ENCODE measurements at places on chromosomes 1 and 21. TPM values are rescaled to one million over a fixed set of nuclear protein-coding genes. Genes with fewer than 3 reads are reported as not detected.

DNA sequence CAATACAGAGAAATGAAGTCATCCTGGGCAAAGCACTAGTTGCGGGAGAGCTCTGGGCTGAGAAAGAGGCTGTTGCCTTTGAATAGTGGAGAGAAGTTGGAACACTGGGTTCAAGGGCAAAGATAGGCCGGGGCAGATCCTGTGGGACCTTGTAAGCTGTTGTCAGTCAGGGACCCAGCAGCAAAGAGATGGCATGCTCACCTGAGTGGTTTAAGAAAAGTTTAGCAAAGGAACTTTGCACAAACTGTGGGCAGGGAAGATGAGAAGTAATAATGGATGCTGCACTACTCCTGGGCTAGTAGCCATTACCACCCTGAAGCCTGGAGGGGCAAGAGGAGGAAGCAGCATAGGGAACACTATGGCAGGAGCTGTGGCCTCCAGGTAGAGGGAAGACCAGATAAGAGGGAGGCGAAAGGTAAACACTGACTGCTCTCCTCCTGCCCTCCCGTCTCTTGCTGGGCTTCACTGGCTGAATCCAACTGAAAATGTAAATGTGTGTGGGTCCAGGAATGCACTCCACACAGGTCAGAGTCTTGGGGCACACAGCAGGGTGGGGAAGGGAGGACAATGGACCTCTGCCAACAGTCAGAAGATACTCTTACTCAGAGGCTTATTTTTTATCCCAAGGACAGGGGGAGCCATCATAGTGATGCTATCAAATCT, 129.2 kb downstream of the PLPP3 start:
- no peaks in the 10 kb centered on the region for H3K36me3 ChIP-seq
- peak; percentile 47 for DNase-seq
- H3K27ac ChIP-seq = no peak overlapping the region
- H3K27me3 ChIP-seq = no peaks in the 10 kb centered on the region

TDRD5 gene
- total RNA-seq = 1.4 TPM

GRCh38 chr1:173330149-173330951, 123.2 kb upstream of the TNFSF4 start:
- no peaks in the 10 kb centered on the region for H3K27me3 ChIP-seq
- H3K4me1 ChIP-seq = no peaks in the 10 kb centered on the region
- no peak overlapping the region for H3K27ac ChIP-seq
- H3K36me3 ChIP-seq = no peaks in the 10 kb centered on the region

DNA sequence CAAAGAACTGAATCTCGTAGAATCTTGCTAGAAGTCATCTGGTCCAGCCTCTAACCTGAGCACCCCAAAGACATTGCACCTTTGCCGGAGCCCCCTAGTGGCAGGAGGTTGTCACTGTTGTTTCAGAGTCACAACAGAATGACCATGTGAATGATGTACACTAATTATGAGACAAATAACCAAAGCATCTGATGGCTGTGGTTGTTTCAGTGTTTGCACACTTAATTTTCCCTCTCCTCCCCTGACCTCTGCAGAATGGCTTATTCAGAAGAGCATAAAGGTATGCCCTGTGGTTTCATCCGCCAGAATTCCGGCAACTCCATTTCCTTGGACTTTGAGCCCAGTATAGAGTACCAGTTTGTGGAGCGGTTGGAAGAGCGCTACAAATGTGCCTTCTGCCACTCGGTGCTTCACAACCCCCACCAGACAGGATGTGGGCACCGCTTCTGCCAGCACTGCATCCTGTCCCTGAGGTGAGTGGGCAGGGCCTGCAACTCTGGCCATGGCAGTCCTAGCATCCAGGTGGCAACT, 26.4 kb downstream of the TRAF5 start:
- H3K4me3 ChIP-seq = no peak overlapping the region
- no peaks in the 10 kb centered on the region for H3K4me1 ChIP-seq
- no peak overlapping the region for H3K27ac ChIP-seq
- H3K27me3 ChIP-seq = no peaks in the 10 kb centered on the region

- no peaks in the 10 kb centered on the region for H3K36me3 ChIP-seq
- no peak for DNase-seq
These were observed 32.9 kb downstream of the FCRL5 start for GRCh38 chr1:157519451-157519850.

- H3K27me3 ChIP-seq = no peaks in the 10 kb centered on the region
- no peaks in the 10 kb centered on the region for H3K36me3 ChIP-seq
- H3K4me1 ChIP-seq = no peaks in the 10 kb centered on the region
- no peak overlapping the region for H3K4me3 ChIP-seq
- DNase-seq = no peak
- no peak overlapping the region for H3K27ac ChIP-seq
These were observed 118.2 kb downstream of the RIPK4 start for GRCh38 chr21:41648591-41649031.

GRCh38 chr1:94049791-94050190, 71.2 kb downstream of the ABCA4 start:
- no peak for DNase-seq
- no peaks in the 10 kb centered on the region for H3K27me3 ChIP-seq

GRCh38 chr21:46020581-46020980, 39.0 kb downstream of the COL6A1 start:
- no peak overlapping the region for H3K27ac ChIP-seq
- no peaks in the 10 kb centered on the region for H3K36me3 ChIP-seq
- H3K4me1 ChIP-seq = no peaks in the 10 kb centered on the region
- no peak for DNase-seq
- H3K27me3 ChIP-seq = no peaks in the 10 kb centered on the region

GRCh38 chr1:215256936-215257679, 174.6 kb downstream of the KCNK2 start:
- no peak overlapping the region for H3K4me3 ChIP-seq
- no peaks in the 10 kb centered on the region for H3K27me3 ChIP-seq
- no peaks in the 10 kb centered on the region for H3K4me1 ChIP-seq
- H3K27ac ChIP-seq = no peak overlapping the region
- H3K36me3 ChIP-seq = no peaks in the 10 kb centered on the region

EPHB2 gene
- total RNA-seq = 19.2 TPM

HSD11B1 gene
- total RNA-seq = not detected

- DNase-seq = peak; percentile 38
- H3K27me3 ChIP-seq = no peaks in the 10 kb centered on the region
- H3K4me3 ChIP-seq = no peak overlapping the region
- H3K27ac ChIP-seq = no peak overlapping the region
These were observed 176.5 kb upstream of the HOOK1 start for GRCh38 chr1:59638231-59638711.

DNA sequence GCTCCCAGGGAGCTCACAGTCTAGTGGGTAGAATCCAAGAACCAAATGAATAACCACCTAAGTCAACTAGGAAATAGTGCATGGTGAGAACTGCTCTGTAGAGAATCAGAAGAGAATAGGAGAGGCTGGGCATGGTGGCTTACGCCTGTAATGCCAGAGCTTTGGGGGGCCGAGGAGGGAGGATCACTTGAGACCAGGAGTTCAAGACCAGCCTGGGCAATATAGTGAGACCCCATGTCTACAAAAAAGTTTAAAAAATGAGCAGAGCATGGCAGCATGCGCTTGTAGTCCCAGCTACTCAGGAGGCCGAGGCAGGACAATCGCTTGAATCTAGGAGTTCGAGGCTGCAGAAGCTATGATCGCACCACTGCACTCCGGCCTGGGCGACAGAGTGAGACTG, 122.3 kb upstream of the IRF2BP2 start:
- no peaks in the 10 kb centered on the region for H3K36me3 ChIP-seq
- no peak overlapping the region for H3K27ac ChIP-seq
- no peak overlapping the region for H3K4me3 ChIP-seq
- H3K4me1 ChIP-seq = peaks cover 6% of the 10 kb centered on the region

GRCh38 chr1:28631713-28632112, 11.2 kb downstream of the TAF12 start:
- H3K27me3 ChIP-seq = no peaks in the 10 kb centered on the region
- no peaks in the 10 kb centered on the region for H3K36me3 ChIP-seq
- H3K4me1 ChIP-seq = no peaks in the 10 kb centered on the region
- H3K27ac ChIP-seq = no peak overlapping the region
- no peak for DNase-seq

DNA sequence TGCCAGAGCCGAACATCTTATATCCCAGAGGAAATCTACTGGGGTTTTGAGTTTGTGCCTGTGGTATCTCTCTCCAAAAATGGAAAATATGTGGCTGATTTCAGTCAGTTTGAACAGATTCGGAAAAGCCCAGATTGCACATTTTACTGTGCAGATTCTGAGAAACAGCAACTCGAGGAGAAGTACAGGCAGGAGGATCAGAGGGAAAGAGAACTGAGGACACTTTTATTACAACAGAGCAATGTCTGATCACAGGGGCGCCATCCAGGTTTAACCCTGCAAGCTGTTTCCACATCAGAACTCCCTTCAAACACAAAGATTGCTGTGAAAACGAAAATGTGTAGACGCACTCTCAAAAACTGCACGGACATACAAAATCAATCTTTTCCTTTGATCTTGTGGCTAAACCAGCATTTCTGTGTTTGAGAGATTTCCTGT, 43.4 kb downstream of the KCNJ15 start:
- H3K27me3 ChIP-seq = no peaks in the 10 kb centered on the region
- peaks cover 14% of the 10 kb centered on the region for H3K4me1 ChIP-seq
- H3K27ac ChIP-seq = no peak overlapping the region
- no peak for DNase-seq
- H3K36me3 ChIP-seq = no peaks in the 10 kb centered on the region

DNA sequence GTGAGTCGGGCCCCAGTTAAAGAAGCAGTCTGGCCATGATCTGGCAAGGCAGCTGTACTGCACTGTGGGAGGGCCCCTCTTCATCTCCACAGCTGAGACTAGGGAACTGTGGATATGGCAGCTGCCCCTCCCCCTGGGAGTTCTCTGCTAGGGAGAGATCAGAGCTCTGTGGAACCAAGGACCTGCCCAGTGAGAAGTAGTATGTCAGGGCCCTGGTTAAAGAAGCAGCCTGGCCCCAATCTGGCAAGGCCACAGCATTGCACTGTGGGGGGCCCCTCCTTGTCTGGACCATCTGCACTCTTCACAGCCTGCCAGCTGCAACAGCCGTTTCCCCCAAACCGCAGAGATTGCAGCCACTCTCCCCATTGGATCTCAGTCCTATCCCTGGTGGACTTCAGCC, 208.5 kb downstream of the DNAH14 start:
- H3K27me3 ChIP-seq = no peaks in the 10 kb centered on the region
- H3K4me3 ChIP-seq = no peak overlapping the region
- no peak overlapping the region for H3K27ac ChIP-seq
- DNase-seq = no peak

GRCh38 chr1:160406131-160406968, 6.0 kb downstream of the VANGL2 start:
- H3K36me3 ChIP-seq = no peaks in the 10 kb centered on the region
- no peak overlapping the region for H3K27ac ChIP-seq
- no peaks in the 10 kb centered on the region for H3K27me3 ChIP-seq
- H3K4me3 ChIP-seq = no peak overlapping the region

DNA sequence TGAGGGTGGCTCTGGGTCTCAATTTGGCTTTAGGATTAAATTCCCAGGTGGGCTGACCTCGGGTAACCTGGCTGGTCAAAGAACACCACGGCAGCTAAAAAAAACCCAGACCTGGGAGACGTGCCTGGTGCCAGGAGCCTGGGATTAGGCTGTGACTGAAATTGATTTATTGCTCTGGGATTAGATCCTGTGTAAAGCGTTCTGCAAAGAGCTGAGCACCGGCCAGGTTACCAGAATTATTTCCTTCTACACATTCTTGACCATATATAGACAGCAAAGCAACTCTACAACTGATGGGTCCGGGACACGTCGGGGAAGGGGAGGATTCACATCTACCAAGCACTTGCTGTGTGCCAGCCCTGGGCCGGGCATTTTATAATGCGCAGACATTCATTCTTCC, 45.2 kb downstream of the TMCO4 start:
- no peak overlapping the region for H3K4me3 ChIP-seq
- no peak overlapping the region for H3K27ac ChIP-seq
- H3K36me3 ChIP-seq = no peaks in the 10 kb centered on the region
- H3K27me3 ChIP-seq = no peaks in the 10 kb centered on the region

GRCh38 chr21:29145852-29146453, 15.5 kb downstream of the MAP3K7CL start:
- no peak overlapping the region for H3K4me3 ChIP-seq
- no peaks in the 10 kb centered on the region for H3K36me3 ChIP-seq
- DNase-seq = no peak
- H3K27ac ChIP-seq = no peak overlapping the region

BMP8B gene
- total RNA-seq = 0.43 TPM

DNA sequence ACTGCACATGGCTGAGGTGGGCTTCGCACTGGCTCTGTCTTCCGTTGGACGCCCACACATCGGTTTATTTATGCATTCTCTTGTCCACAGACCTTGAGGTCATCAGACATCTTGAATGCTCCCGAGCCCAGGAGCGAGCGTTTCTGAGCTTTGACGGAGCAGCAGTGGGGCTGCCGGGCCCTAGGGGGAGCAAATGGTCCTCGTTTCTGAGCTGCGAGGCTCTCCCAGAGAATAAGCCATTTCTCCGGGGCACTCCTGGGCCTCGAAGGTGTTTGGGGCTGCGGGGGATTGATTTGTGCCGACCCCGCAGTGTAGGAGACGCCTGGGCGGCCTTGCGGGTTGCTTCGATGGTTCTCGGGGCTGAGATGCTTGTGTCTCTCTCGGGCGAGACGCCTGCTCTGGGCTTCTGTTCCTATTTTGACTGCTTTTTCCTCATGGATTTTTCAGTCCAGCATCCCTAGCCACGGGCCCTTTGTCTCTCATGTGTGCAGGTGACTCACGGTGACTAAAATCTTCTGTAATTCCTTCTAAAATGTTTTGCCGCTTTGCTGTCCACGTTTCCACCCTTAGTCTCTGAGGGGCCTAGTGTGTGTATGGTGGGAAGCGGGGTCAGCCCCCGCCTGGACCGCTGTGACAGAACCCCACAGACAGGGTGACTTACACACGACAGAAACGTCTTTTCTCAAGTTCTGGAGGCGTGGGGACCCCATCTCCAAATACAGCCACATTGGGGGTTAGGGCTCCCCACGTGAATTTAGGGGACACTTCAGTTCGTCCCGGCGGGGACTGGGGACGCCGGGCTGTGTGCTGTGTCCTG, 62.1 kb downstream of the FAAP20 start:
- no peaks in the 10 kb centered on the region for H3K36me3 ChIP-seq
- no peaks in the 10 kb centered on the region for H3K27me3 ChIP-seq
- peaks cover 18% of the 10 kb centered on the region for H3K4me1 ChIP-seq
- DNase-seq = peak; percentile 85
- peak overlapping the region; percentile 87 for H3K27ac ChIP-seq
- peak overlapping the region; percentile 54 for H3K4me3 ChIP-seq

FALEC gene
- not detected for total RNA-seq

GRCh38 chr1:168281603-168282325, 1.1 kb downstream of the TBX19 start:
- peaks cover 23% of the 10 kb centered on the region for H3K4me1 ChIP-seq
- no peak for DNase-seq
- no peaks in the 10 kb centered on the region for H3K36me3 ChIP-seq

DNA sequence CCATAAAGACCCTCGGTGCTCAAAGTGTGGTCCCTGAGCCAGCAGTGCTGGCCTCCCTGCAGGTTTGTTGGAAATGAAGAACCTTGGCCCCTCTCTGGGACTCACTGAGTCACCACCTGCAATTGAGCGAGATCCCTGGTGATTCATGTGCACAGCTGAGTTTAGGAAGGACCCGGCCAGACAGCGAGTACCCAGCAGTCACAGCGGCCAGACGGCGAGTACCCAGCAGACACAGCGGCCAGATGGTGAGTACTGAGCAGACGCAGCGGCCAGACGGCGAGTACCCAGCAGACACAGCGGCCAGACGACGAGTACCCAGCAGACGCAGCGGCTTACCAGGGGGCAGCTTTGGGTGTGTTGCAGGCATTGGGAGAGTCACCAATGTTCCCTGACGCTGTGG, 123.8 kb downstream of the PRDM16 start:
- H3K27me3 ChIP-seq = no peaks in the 10 kb centered on the region
- no peaks in the 10 kb centered on the region for H3K36me3 ChIP-seq
- H3K4me1 ChIP-seq = no peaks in the 10 kb centered on the region
- no peak overlapping the region for H3K4me3 ChIP-seq
- DNase-seq = no peak

GRCh38 chr1:89935235-89935634, 59.7 kb upstream of the ZNF326 start:
- H3K4me1 ChIP-seq = peaks cover 40% of the 10 kb centered on the region
- 0 out of 2 replicates have a peak, but pooled peaks cover 8% of the 10 kb centered on the region for H3K36me3 ChIP-seq
- peak overlapping the region; percentile 24 for H3K27ac ChIP-seq
- no peak overlapping the region for H3K4me3 ChIP-seq
- no peak for DNase-seq
